Cortex of kidney (tissue), 1 donor: ENCODE measurements at places on chromosomes 7 and 10.

- DNase-seq = no peak
These were observed 33.5 kb downstream of the BICC1 start for GRCh38 chr10:58546137-58546536.

- DNase-seq = no peak
These were observed 131.8 kb downstream of the BMPER start for GRCh38 chr7:34036972-34037792.

DNA sequence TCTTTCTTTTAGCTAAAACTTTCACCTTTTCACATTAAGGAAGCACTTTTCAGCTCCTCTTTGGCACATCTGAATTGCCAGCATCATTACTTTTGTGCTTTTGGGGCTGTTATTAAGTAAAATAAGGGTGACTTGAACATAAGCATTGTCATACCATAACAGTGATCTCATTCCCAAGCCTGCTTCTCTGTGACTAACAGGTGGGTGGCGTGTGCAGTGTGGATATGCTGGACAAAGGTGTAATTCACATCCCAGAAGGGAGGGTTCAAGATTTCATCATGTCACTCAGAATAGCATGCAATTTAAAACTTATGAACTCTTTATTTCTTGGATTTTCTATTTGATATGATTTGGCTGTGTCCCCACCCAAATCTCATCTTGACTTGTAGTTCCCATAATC, 517.4 kb upstream of the MKI67 start:
- DNase-seq = no peak

DNA sequence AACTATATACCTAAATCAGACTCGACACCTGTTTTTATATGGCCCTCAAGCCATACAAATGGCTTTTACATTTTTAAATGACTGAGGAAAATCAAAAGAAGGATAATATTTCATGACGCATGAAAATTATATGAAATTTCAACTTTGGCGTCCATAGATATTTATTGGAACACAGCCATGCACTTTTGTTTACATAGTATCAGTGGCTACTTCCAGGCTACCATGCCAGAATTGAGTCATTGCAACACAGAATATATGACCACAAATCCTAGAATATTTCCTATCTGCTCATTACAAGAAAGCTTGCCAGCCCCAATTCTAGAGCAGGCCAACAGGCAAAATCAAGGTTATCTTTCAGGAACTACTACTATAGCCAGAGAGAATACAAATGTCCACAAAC, 29.3 kb downstream of the AFAP1L2 start:
- no peak for DNase-seq

DNA sequence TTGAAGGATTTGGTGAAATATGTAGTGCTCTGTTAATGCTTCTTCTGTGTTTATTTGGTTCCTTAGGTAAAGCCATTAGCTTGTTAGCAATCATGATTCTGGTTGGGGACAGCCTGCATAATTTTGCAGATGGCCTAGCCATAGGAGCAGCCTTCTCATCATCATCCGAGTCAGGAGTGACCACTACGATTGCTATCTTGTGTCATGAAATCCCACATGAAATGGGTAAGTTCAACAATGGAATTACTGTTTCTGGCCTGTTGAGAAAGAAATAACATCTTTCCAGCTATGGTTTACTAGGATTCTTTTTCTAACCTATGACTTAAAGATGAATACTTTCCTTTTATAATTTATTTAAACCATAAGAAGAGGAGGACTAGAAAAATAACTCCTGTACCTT, 48.9 kb downstream of the SLC39A12 start:
- no peak for DNase-seq

GRCh38 chr10:50605951-50606270, 17.8 kb downstream of the SGMS1 start:
- no peak for DNase-seq

GRCh38 chr7:45278763-45279398, 121.3 kb downstream of the RAMP3 start:
- DNase-seq = no peak

GRCh38 chr7:70598976-70599375, 533.0 kb upstream of the GALNT17 start:
- DNase-seq = no peak

DNA sequence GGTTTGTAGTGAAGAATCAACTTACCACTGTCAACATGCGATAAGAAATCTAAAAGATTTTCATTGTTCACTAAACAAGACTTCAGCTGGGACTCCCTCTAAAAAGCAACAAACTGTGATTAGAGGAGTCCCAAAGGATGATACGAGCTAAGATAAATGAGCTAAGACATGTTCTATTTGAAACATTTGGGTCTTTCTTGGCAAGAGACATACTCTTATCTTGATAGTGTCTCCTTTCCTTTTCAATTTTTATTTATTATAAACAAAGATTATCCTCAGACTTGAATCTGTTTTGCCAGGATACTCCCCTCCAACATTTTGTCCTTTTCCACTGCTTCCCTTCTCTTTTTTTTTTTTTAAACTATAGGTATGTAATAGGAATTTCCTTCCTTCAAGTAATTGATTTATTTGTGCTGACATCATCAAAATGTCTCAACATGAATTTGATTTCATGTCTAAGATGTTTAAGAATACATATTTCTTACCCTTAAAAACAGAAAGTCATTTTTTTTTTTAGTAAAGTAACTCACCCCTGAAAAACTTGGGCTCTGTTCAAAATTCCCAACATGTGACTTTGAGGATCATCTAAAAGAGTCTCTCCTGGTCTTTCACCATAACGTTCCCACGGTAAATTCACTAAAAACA, 158.4 kb upstream of the NRP1 start:
- DNase-seq = no peak

- DNase-seq = no peak
These were observed 69.3 kb downstream of the MYOF start for GRCh38 chr10:93412801-93413200.

DNA sequence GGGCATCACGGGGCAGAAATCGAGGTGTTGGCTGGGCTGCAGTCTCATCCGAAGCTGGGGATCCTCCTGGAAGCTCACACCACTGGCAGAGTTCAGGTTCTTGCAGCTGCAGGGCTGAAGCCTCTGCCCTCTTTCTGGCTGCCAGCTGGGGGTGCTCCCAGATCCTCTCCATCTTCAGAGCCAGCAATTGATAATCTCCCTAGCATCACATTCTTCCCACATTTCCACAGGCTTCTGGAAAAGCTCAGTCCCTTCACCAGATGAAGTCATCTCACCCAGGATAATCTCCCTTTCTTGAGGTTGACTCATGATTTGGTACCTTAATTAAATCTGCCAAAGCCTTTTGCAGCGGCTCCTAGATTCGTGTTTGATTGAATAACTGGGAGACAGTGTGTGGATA, 55.2 kb downstream of the NRP1 start:
- no peak for DNase-seq
